Adipocyte (in vitro differentiated cells): ENCODE measurements at places on chromosomes 1 and 21.

DNA sequence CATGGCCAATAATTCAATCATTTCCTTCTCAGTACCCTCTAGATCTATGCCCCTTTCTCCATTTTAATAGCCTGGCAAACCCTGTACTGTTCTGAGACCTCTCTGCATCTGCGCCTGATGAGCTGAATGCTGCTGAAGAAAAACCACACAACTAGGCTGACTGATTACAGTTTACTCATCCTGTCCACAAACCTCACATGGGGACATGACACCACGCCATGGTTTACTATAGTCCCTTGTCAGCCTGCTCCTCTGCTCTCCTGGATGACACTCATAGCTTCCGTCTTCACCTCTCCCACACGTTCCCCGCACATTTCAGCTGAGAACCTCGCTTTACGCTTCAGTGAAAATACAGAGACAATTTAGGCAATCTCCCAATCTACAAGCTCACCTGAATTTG lies 59.7 kb downstream of the DESI2 start:
- no peak for DNase-seq

DNA sequence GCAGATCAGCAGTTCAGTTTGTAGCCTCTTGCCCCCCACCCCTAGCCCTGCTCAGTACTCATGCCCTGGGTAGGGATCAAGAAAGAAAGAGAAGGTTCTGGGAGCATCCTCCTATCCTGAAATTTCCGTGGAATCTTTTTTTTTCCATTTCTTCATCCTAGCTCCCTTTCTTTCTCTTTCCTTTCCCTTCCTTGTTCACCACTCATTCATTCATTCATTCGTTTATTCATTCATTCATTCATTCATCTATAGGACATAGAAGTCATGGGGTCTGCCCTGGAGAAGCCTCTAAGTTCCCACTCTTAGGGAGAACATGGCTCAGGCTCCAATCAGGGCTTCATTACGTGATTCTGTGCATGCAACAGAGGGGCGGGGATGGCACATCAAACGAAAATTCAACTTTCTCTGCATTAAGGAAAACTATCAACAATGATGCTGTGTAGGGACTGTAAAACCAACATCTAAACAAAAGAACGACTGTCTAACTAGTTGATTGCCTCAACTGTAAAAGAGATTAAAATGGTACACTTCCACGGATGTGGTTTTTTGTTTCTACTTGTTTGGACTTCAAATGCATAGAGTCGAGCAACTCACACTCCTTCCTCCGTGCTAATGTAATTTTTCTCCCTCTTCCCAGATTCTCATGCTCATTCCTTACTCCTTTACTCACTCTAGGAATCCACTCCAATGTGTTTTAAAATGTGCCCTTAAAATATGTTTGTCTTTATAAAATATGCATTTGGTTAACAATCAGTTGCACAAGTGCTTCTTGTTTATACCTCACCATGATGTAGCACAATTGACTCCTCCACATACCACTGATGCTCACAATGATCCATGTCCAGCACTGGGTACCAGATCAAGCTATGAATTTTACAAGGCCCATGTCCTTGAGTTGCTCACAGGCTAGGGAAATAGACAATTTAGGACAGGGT lies 101.2 kb upstream of the SLC2A1 start:
- DNase-seq: no peak

DNA sequence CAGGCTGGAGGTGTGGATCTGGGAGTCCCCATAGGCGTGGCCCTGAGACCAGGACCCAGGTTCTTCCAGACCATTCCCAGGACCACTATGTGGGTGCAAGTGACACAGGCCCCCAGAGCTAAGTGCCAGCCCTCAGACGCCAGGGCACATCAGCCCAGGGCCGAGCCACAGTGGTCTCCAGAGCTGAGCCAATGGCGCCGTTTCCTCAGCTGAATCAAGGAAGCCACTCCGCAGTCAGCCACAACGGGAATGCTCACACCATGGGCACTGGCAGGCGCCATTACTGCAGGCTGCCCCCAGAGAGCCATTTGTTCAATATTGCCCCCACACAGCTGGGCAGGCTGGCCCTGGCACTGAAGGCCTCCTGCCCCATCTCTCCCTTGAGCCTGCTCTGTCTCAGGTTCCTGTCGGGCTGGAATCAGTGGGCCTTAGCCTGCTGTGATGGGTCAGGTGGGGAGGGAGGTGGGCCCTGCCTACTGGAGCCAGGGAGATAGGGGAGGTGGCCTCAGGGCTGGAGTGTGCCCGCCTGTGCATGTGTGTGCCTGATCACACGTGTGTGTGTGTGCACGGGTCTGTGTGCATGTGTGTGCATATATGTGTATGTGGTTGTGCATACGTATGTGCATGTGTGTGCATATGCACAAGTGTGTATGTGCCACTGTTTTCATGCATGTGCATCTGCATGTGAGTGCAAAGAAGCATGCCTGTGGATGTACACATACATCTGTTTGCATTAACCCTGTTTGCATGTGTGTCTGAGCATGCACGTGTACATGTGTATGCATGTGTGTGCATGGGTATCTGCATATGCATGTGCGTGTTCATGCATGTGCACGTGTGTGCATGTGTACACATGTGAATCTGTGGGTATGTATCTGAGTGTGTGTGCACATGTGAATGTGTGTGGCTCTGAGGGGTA lies 6.1 kb downstream of the GJC2 start:
- DNase-seq: no peak

DNA sequence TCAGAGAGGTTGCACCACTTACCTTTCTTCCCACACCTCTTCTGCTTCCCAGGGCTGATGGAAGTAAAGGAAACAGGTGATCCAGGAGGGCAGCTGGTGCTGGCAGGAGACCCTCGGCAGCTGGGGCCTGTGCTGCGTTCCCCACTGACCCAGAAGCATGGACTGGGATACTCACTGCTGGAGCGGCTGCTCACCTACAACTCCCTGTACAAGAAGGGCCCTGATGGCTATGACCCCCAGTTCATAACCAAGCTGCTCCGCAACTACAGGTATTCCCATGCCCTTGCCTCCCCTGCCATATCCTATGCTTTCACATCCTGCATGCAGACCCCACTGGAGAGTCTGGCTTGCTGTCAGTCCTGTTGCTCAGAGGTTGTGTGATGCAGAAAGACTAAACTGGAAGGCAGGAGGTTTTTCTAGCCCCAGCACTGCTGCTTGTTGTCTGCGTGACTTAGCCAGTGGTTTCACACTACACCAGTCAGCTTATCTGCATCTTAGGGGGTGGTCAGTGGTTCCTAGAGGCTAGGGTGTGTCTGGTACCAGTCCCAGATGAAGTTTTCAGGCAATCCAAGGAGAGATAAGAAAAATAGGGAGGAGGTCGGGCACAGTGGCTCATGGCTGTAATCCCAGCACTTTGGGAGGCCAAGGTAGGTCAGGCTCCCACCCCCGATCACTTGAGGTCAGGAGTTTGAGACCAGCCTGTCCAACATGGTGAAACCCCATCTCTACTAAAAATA lies 10.2 kb downstream of the RHOC start:
- no peak for DNase-seq

DNA sequence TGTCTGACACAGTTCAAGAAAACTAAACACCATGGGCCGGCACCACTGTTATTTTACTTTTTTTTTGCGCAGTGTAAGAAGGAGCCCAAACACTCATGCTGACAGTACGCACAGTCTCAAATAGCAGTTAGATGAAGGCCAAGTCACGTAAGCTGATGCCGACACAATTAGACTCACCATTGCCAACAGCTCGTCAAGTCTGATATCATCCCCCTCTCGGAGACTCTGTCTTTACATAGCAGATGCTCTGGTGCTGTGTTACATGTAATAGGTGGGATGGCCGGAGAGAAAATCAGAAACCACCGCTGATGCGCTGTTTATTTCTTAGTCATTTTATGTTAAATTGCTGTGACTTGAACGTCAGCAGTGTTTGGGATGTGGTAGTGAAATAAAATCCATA lies 49.3 kb downstream of the TGFB2 start:
- no peak for DNase-seq

GRCh38 chr21:41610042-41610839 lies 102.3 kb upstream of the TMPRSS2 start:
- DNase-seq: peak; percentile 64

- no peak for DNase-seq
Observed at GRCh38 chr1:174398246-174398645, 49.5 kb upstream of the GPR52 start.

DNA sequence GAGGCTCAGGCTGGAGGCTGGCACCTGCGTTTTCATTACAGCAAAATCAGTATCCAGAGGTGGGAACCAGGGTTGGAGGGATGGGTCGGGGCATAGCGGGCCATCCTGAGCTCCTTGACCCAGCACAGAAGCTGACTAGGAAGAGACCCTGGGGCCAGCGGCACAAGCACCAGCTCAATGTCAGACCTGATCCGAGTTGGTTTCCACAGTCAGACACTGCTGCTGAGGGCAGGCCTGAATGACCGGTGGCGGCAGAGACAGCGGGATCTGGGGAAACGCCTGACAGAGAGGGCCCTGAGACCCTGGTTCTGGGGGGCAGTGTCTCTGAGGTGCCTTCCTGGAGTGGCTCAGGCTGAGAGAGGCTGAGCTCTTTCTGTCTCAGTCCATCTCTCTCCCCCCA lies 162.0 kb upstream of the C1orf174 start:
- no peak for DNase-seq

- no peak for DNase-seq
Observed at GRCh38 chr1:67333603-67334002, 25.9 kb downstream of the IL12RB2 start.

DNA sequence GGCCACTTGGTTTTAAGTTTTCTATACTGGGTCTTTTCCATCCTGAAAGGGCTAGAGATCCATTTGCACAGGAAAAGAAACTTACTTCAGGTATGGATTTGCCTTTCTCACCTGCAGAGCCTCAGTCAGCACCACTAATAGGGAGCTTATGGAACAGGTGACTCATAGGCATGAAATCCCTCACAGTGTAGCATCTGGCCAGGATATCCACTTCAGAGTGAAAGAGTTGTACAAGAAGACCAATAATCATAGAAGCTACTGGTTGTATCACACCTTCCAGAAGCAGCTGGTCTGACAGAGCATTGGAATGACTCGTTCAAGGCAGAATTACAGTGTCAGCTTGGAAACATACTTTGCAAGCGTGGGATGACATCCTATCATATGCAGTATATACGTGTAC lies 26.3 kb upstream of the SYT14 start:
- DNase-seq: no peak

DNA sequence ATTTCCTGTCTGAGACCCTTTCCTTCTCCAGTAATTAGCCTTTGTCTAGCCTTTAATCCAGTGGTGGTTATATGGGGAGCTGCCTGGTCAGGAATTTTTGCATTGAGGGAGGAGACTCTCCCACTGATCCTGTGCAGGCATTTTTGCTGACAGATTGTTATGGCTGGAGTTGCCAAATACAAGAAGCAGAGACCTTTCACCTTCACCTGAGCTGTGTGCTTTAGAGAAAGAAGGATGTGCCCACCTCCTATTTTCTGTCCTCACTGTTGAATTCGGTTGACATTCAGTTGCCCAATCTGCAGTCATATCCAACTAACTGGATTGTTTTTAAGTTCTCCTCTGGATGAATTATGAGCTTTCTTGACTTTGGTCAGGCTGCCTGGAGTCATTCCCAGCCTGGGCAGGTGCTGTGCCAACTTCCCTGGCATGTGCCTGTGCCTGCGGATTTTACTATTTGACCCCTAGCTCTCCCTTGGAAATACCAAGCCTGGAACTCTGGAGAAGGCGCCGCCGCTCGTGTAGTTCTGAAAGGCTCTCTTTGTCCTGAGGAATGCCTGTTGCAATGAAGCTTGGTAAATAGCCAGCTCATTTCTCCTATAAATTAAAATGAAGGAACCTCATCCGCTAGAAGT lies 143.9 kb downstream of the NOS1AP start:
- no peak for DNase-seq

- no peak for DNase-seq
Observed at GRCh38 chr1:62333441-62333840, 14.2 kb upstream of the KANK4 start.

- DNase-seq: no peak
Observed at GRCh38 chr1:110503471-110503870, 15.5 kb downstream of the KCNA10 start.

GRCh38 chr1:30511106-30511505 lies 212.3 kb downstream of the MATN1 start:
- DNase-seq: no peak

- DNase-seq: no peak
Observed at GRCh38 chr1:229169399-229169798, 101.5 kb upstream of the RAB4A start.

- no peak for DNase-seq
Observed at GRCh38 chr1:75469586-75470173, 141.2 kb downstream of the SLC44A5 start.

GRCh38 chr1:180213401-180214170 lies 16.5 kb upstream of the LHX4 start:
- no peak for DNase-seq

DNA sequence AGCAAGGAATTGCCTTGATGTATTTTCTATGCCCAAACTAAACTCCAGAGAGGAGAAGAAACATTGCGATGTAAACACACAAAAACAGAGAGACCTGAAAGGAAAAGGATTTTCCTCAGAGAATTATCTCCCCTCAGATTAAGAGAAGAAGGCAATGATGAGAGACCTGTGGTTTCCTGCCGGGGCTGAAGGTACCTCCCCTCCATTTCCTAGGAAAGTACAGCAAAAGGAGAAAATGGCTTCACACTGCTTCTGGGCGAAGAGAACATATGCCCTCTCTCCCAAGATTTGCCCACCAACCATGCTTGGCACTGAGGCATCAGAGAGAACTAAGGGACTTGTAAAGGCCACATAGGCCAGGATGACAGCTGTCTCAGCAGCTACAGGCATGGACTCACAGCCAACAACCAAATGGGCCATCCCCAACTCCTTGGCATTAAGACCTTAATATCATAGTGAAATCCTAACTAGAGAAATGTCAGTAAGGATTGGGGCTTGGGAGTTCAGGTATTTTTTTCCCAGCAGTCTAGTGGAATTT lies 523.0 kb downstream of the PTPRC start:
- no peak for DNase-seq

GRCh38 chr1:116453906-116454305 lies 80.9 kb downstream of the ATP1A1 start:
- no peak for DNase-seq

DNA sequence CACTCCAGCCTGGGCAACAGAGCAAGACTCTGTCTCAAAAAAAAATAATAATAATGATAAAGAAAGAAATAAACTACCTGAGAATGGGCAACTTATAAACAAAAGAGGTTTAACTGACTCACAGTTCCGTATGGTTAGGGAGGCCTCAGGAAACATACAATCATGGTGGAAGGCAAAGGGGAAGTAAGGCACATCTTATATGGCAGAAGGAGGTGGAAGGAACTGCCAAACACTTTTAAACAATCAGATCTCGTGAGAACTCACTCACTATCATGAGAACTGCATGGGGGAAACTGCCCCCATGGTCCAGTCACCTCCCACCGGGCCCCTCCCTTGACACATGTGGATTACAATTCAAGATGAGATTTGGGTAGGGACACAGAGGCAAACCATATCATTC lies 6.3 kb upstream of the EGLN1 start:
- no peak for DNase-seq

DNA sequence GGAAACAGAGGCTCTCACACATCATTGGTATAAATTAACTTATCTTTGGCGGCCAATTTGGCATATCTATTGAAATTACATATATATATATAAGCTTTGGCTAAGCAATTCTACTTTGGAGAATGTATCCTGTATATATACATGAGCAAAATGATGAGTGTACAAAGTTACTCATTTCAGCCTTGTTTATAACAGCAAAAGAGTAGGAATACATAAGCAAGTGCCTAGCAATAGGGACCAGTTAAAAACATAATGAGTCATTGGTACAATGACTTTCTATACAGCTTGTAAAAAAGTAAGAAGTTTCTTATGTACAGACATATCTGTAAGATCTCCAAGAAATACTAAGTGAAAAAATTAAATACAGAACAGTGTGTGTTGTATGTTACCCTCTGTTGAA lies 190.8 kb downstream of the LTN1 start:
- DNase-seq: no peak
